ENCODE measurements at places on chromosomes 2 and 18.

- no peak for DNase-seq
Observed at GRCh38 chr2:100279586-100280534, 42.4 kb downstream of the LONRF2 start.

- DNase-seq, result no peak
Observed at GRCh38 chr18:48355276-48356115, 53.7 kb downstream of the ZBTB7C start.

GRCh38 chr2:218658671-218659257 is 659 bp downstream of the ZNF142 start:
- no peak for DNase-seq

- DNase-seq, result no peak
Observed at GRCh38 chr2:106953236-106953635, 67.3 kb upstream of the ST6GAL2 start.

DNA sequence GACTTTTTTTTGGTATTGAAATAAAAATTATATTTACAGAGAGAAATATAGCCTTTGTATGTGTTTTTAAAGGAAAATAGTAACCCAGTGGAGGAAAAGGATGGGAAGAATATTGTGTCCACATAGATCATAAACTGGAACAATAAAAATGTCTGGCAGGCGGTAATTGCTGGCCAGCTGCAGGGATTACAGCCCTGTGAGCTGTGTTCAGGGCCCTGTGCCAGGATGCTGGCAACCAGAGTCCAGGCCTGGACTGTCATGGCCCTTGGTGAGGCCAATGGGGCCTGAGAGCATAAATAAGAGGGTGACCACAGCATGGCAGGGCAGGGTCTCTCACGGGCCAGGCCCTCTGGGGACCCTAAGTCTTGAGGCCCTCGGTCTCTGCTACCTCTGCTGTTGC is 171.2 kb downstream of the ACOXL start:
- DNase-seq, result no peak

- no peak for DNase-seq
Observed at GRCh38 chr2:149828520-149829210, 241.1 kb upstream of the MMADHC start.

GRCh38 chr2:70645733-70646419 is 92.2 kb upstream of the TGFA start:
- DNase-seq, result no peak

DNA sequence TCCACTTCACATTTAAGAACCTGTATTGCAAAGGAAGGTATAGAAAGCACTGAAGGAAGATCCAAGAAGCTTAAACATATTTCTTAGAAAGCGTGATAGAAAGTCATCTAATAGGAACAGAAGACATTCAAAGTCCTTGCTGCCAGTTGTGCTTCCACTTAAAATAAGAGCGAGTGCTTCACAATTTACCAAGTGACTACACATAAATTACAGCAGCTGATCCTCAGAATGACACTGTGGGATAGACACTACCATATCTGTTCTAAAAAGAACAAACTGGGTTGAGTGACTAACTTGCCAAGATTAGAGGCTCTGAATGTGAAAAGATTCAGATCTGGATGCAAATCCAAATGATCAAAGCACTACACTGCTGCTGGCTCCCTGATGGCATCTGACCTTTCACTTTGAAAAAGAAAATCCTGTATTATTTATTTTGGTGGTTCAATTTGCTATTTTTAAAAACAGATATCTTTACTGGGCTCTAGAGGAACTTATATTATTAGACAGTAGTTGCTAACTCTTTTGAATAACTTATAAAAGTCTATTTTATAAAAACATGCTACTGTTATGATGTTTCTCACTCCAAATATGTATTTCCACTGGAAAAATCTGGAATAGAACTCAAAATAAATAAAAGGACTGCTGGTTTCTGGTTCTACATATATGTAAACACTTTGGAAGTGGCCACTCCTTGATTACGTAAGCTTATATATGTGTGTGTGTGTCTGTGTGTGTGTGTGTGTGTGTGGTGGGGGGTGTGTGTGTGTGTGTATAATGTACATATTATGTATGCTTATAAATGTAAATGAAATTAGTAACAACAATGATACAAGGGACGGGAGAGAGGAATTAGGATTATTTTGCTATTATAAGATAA is 57.4 kb downstream of the KIDINS220 start:
- DNase-seq, result peak; percentile 5

DNA sequence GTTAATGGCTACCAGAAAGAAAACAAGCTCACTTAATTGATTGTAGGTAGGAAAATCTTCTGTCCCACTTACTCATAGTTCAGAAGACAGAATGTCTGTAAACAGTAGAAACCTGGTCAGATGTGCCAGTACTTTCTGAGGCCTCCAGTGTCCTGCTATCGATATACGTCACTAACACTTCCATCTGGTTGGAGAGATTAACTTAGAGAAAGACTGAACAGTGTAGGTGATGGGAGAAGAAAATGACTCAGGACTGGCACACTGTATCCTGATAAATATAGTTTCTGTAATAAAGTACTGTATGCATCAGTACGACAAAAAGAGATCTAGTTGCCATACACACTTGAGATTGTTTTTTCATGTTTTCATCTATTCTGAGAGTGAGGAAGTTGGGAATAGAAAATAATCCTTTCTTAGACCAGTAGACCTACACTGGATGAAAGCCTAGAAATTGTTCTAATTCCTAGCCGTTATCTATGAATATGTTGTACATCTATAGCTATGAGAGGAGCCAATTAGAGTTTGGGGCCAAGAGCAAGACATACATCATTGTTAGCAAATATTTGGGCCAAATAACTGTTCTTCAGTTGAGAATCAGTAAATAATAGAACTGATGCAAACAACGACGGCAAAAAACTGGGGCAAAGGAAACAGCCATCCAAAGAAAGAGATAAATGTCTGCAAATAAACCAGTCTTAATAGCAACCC is 105.9 kb downstream of the NAT8 start:
- no peak for DNase-seq

- no peak for DNase-seq
Observed at GRCh38 chr18:7023581-7023980, 94.0 kb downstream of the LAMA1 start.

- DNase-seq, result no peak
Observed at GRCh38 chr2:212816267-212816666, 277.7 kb upstream of the ERBB4 start.

- DNase-seq, result no peak
Observed at GRCh38 chr2:211623096-211623495, 915.5 kb downstream of the ERBB4 start.

- no peak for DNase-seq
Observed at GRCh38 chr2:239472235-239472775, 71.5 kb upstream of the HDAC4 start.

DNA sequence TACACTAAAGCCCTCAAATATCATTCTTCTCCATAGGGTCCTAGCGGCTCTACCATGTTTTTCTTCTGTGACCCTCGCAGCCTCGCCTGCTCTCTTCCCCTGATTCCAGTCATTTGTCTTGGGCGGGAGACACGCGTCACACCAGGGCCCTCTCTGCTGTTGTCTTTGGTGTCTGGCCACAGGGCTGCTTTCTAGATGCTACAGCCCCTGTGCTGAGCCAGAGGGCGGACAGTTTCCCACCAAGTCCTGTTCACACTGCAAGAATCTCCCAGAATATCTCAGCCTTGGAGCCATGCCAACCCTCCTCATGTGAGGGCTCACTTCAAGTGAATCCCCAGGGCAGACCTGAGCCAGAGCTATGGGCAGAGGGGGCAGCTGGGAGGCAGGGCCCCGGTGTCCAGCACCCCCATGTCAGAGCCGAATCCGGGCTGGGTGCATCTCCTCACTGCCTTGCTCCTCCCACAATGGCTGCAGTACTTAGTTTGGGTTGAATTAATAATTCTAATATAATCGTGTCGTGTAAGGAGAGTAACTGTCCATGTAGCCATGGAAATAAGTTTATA is 42.1 kb downstream of the DIPK1C start:
- no peak for DNase-seq

- no peak for DNase-seq
Observed at GRCh38 chr2:89763581-89764485, 1072.4 kb downstream of the RPIA start.

DNA sequence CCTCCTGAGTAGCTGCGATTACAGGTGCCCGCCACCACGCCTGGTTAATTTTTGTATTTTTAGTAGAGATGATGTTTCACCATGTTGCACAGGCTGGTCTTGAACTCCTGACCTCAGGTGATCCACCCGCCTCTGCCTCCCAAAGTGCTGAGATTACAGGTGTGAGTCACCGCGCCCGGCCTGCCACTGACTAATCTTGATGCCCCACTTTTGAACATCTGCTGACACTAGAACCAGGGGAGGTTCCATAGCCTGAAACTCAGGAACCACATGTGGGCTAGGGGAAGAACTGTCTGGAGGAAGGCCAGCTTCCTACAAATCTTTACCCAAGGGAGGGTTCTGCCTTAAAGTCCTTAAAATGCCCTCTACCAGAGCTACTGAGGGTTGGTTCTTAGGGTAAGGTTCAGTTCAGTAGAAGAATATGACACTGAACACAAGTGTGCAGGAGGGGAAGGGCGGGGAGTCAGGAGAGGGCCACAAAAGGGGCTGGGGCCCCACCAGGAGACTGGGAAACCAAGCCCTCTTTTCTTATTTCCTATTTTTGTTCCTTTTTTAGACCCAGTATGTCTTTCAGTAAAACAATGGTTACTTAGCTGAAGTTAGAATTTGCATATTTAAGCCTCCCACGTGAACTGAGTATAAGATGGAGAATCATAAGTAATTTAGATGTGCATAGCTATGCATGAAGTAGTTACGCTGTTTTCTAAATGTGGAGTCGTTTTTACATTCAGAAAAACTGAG is 6.3 kb upstream of the RAB31 start:
- no peak for DNase-seq

DNA sequence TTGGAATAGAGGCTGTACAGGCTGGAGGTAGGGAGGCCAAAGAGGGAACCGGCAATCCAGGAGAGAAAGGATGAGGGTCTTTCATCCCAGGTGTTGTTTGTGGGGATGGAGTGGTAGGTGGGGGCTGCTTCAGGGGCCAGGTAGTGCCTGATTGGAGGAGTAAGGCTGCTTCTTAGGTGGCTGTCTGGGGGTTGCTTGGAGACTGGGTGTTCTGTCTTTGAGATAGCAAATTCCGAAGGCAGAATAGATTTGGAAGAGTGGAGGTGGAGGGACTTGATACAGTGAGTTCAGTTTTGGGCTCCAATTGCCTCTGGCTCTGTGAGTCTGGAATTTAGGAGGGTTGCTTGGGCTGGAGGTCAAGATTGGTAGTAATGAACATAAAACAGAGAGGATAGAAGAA is 5.9 kb downstream of the ZNF532 start:
- DNase-seq, result no peak

DNA sequence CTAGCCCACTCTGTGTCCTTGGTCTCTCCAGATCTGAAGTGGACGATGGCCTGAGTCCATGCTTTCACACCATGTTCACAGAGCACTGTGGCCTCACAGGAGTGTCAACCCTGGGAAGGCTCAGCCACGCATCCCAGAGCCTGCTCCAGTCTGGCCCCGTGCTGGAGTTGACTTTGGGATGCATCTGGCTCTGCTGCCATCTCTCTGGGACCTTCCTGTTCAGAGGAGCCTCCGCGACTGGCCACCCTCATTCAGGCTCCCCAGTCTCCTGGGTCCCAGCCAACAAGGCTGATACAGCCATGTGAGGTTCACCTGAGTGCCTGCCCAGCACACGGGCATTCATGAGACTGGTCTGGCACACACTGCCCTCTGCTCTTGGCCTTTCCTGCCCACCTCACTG is 199.7 kb upstream of the RAB6C start:
- no peak for DNase-seq

DNA sequence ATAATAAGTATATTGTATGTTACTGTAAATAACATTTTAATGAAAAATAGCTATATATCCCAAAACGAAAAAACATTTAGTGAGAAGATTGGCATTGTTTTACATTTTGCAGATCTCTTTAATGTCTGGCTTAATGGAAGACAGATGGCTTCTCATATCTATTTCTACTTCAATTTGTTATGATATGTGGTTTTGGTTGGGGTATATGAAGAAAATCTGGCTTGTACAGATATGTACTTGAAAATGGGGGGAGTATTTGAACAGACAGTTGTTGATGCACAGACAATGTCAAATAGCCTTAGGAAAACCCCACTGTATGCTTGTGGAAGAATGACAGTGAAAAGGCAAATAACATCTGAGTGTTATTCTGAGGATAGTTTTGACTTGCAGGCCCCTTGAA is 23.6 kb upstream of the GMCL1 start:
- no peak for DNase-seq

- DNase-seq, result no peak
Observed at GRCh38 chr2:26681656-26682055, 10.9 kb upstream of the KCNK3 start.

DNA sequence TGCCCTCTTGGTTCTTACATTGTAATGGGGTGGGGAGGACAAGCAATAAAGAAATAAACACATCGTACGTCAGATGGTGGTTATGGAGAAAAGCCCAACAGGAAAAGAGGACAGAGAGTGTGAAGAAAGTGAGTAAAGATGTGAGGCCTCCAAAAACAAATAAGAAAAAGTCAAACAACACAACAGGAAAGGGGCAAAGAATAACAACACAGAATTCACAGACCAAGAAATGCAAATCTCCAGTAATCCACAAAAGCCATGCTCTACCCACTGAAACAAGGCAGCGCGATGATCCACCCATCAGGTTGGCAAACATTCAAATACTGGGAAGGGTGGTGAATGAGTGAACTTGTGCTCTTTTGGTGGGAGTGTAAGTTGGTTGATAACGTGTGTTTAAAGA is 16.7 kb upstream of the DUSP2 start:
- no peak for DNase-seq

DNA sequence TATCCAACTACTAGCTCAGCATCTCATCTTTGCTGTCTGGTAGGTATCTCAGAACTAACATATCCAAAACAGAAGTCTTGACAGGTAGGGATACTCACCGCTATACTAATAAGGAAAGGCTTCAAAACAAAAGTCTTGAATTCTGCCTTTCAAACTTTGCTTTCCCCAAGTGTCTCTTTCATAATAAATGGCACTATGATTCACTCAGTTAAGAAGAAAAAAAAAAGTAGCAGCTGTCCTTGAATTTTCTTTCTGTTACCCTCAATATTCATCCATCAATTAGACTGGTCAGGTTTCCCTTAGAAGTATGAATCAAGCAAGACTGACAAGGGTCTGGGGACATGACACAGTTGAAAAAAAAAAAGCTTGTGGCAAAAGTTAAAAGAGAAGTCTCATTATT is 175.1 kb downstream of the GULP1 start:
- no peak for DNase-seq

DNA sequence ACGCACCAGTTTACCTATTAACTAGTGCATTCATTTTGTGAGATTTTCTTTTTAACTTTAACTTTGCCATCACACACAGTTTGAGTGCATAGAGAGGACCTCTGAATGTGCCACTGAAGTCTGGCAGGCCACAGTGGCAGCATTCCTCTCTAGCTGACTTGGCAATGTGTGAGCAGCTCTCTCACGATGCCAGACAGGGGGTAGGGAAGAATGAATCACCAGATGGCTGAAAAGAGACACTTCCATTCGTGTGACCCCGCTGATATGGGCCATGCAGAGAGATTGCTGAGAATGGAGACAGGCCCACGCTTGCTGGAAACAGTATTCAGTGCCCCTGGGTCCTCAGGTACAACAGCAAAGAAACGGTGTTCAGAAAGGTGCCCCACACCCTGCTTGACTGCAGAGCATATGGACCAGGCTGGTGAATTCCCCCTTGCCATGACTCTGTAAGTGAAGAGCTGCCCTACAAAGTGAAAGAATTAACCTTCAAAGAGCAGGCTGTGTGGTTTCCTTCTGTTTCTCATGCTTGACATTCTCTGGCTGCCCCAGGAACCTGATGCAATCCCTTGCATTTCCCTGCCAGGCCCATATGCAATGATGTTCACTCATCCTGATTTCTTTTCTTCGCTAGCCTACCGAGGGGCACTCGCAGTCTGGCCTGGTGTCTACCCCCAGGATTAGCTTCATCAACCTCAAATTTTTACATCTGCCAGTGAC is 236.1 kb downstream of the CDH20 start:
- no peak for DNase-seq

All from midbrain (tissue), 1 donor.